CD4-positive, alpha-beta T cell treated with Interleukin-10 for 1 hour (primary cell): ENCODE measurements at places on chromosomes 6 and 20.

DNA sequence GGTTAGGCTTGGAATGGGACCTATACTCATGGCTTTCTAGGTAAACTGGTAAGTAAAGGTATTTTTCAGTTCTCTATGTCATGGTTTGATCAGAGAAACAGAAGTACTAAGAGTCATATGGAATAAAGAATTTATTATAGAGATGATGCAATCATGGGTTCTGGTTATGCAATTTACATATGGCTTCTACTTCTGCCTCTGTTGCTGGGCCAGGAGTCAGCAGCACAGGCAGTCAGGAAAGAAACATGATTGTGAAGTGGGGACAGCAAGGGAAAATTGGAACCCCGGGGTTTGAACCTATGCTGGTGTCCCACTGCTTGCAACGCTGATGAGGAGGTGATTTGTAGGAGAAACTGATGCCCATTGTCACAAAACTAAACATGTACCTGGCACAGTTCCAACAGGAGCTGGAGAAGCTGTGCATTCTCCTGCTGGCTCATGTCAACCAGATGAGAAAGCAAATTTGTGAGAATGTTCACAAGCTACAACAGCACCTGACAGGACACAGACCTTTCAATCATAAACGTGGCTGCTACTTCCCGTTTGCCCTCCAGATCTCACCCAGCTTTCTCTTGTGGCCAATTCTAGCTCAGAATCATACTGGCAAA is 887.1 kb downstream of the TFAP2A start:
- no peak for DNase-seq

GRCh38 chr6:126076992-126077664 is 90.8 kb downstream of the TRMT11 start:
- no peak for DNase-seq

DNA sequence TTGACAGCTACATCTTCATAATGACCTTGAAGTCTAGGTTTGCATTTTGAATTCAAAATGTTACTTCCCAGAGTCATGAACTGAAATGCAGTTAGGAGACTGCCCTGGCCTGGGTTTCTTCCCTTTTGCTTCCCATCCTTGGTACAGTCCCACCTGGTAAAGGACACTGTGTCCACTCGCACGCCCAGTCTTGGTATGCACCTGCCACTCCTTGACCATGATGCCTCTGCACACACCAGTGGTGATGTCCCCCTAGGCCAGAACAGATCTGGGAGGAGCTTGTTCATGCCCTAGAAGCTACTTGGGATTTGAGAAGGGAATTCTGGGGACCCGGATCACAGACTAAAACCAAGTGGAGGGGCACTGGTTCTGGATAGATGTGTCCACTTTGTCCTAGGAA is 3.6 kb downstream of the PPP1R14C start:
- no peak for DNase-seq

- no peak for DNase-seq
Measured at GRCh38 chr6:43943099-43943766, 173.2 kb downstream of the VEGFA start.

GRCh38 chr20:34262488-34263288 is 21.5 kb downstream of the ASIP start:
- no peak for DNase-seq

GRCh38 chr20:62723768-62724450 is 15.3 kb downstream of the NTSR1 start:
- DNase-seq, result no peak

GRCh38 chr20:54140927-54141566 is 32.7 kb downstream of the CYP24A1 start:
- no peak for DNase-seq

GRCh38 chr20:39270837-39271604 is 308.9 kb downstream of the DHX35 start:
- DNase-seq, result no peak

GRCh38 chr6:48278261-48278660 is 167.3 kb upstream of the PTCHD4 start:
- DNase-seq, result no peak

DNA sequence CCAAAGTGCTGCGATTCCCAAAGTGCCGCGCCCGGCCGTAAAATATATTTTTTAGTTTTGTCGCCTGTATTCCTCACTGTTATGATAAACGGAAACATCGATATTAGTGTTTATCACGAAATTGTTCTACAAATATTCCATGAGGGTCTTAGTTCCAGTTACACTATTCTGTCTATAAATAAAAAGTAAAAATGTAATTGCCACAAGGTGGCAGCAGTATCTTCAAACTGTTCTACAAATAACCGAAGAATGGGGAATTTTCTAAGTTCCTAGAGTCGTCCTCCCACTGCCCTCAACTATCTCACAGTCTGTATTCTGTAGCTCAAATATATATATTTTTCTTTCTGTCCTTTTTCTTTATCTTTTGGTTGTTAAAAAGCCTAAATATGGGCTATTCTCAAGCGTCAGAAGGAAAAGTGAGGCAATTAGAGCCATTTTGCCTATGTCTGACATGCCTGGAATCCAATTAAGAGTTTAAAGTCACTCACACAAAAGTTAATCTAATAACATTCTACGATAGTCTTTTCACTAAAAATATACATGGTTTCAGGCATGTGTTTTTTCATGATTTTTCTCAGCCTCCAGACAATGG is 14.2 kb upstream of the FAM162B start:
- DNase-seq, result peak; percentile 6

- DNase-seq, result no peak
Measured at GRCh38 chr6:141833001-141833655, 299.6 kb upstream of the GJE1 start.

DNA sequence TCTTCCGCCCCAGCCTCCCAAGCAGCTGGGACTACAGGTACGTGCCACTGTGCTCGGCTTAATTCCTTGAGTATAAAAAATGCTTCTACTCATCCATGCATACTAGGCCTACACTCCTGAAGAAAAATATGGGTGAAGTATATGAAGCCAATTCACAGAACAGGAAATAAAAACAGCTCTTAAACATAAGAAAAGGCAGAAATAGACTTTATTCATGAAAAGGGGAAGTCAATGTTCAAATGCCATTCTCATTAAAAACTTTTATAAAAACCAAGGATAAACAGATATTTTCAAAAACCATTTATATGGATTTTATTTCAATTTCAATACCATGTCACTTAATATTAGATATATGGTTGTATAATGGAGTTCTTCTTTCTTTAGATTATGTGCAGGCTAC is 18.3 kb downstream of the SERPINB9 start:
- DNase-seq, result no peak

- no peak for DNase-seq
Measured at GRCh38 chr6:54357141-54357540, 48.9 kb downstream of the TINAG start.
